ENCODE measurements at places on chromosomes 1 and 21.

GRCh38 chr1:151720974-151721787 is at the start of gene RIIAD1:
Gene RIIAD1, plus strand, starts transcription at chr1:151721522. Its CDS starts 15 bp downstream, at chr1:151721537.
- no peak for DNase-seq

- no peak for DNase-seq
Observed at GRCh38 chr1:37438869-37439343, 35.5 kb upstream of the ZC3H12A start.

GRCh38 chr1:199837321-199837720 is 190.2 kb upstream of the NR5A2 start:
- no peak for DNase-seq

- DNase-seq = no peak
Observed at GRCh38 chr1:243791586-243792267, 58.3 kb downstream of the AKT3 start.

GRCh38 chr1:241465673-241466072 is 53.9 kb downstream of the FH start:
- DNase-seq = no peak

DNA sequence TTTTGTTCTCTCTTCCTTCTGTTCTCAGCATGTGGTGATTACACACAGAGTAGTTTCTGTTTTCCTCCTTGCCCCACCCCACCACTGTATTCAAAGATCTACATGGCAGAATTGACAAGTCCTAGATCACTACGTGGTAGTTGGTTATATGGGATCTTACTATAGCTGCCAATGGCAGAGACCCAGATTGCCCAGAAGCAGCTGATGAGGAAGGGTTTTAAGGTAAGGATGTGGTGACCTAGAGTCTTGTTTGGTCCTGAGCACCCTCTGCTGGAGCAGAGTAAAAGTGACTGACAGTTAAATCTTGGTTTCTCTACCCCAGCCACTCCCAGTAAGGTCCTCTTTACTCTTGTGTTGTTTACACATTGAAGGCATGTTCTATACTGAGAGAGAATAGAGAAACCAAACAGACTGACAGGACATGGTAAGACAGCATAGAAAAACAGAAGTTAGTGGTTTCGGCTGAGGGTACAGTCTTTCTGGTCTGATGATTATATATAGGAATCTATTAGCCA is 22.8 kb upstream of the STRIP1 start:
- DNase-seq = peak; percentile 53

DNA sequence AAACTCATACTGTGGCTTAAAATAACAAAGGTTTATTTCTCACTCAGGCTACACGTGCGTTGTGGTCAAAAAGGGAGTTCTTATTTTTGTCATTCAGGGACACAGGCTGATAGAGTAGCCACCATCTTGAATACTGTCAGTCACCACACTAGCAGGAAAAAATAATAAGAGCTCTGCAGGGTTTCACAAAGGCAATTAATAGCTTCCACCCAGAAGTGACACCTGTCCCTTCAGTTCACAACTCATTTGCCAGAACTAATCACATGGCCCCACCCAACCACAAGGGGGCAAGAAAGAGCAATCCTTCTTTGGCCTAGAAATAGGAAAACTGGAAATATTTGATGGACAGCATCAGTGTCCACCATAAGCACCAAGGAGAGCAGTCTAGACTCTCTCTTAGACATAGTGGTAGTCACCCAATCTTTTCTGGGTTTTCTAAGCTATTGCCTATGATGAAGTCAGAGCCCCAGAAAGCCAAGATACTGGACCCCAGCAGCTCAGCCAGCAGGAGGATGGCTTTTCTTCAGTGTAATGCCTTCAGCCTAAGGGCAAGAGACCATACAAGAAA is 8.2 kb downstream of the HAPLN2 start:
- DNase-seq = peak; percentile 47

DNA sequence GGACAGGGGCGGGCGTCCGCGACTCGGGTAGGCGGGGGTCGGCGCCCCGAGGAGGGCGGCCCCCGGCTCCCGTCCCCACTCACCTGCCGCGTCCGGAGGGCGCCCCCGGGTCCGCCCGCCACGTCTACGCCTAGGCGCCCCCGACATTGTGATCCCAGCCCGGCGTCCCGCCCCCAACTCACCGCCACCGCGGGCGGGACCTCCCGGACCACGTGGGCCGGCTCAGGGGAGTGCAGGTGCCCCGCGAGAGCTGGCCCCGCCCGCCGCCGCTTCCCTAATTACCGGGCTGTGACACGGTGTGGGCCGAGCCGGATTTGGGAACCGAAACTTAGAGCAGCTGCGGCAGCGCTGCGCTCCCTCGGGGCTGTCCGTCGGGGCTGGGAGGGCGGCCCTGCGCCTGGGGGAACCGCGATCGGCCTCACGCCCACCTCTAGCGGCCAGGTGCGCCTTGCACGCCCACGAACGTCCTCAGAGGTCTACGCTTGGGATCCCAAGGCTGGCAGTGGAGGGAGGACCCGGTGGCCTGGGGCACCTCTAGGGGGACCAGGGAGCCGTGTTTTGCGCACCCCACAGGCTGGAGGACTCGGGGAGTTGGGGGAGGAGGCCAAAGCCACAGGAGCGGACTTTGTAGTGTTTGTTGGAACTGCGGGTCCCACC is 521 bp upstream of the NADK start:
- peak; percentile 46 for DNase-seq

- no peak for DNase-seq
Observed at GRCh38 chr1:11187000-11187399, 2.2 kb upstream of the ANGPTL7 start.

GRCh38 chr1:61561666-61562065 is 163.3 kb downstream of the TM2D1 start:
- DNase-seq = no peak

DNA sequence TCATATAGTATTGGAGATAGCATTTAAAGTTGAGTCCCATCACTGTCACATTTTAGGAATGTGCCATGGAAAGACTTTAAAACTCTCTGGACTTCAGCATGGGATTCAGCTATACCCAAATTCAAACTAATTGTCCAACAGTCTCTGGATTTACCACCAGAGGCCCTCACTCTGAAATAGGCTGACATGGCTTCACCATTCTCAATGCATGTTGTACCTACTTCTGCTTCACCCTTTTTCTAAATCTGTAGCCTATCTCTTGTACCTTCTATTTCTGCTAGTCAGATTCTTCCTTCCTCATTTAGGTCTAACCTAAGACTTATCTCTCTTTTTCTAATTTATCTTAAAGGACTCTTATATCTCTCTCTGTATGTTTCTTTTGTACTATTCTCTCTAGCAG is 512.7 kb upstream of the ZRANB2 start:
- DNase-seq = no peak

DNA sequence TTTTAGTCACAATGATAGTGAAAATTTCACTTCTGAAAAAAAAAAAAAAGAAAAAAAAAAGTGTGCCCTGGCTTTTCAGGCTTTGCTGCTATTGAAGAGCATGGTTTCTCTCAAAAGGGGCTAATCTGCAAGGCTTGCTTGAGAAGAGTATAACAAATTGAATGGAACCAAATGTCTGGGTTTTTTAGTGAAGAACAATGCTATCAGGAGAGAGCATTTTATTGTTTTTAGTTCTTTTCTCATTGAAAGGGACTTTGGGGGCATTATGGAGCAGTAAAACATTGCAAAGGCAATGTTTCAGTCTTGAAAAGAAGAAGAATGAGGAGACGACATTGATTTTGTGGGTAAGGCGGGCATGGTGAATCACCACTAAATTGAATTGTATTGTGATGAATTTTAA is 28.2 kb downstream of the VCAM1 start:
- DNase-seq = no peak

GRCh38 chr21:45419162-45419561 is 14.2 kb downstream of the COL18A1 start:
- no peak for DNase-seq

GRCh38 chr1:184027826-184028695 is 9.5 kb downstream of the COLGALT2 start:
- no peak for DNase-seq

DNA sequence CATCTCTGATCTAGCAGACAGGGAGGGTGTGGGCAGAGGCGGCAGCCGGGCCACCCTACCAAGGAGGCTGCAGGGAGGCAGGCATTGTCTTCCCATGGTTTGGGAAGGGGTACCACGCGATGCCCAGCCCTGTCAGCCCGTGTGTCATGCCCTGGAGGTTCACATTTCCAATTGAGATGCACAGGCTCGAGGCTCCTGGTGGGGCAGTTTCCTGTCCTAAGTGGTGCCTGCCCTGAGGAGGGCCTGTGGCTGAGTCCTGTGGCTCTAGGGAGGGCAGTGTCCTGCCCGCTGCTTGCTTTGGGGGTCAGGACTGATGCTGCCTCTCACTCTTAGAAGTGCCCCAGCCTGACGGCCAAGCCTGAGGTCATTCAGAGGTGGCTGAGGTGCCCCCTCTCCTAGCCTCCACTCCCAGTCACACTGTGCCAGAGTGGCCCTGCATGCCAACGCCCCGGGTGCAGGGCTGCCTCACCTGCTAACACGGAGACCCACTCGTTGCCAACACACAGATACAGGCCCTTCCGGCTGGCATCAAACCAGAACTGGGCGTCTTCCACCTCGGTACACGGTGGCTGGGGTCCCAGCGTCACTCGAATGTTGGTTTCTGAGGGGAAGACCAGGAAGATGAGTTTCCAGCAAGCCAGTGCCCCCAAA is 11.9 kb downstream of the KRTAP10-1 start:
- DNase-seq = no peak

- DNase-seq = no peak
Observed at GRCh38 chr21:44065428-44065827, 41.8 kb upstream of the PWP2 start.

DNA sequence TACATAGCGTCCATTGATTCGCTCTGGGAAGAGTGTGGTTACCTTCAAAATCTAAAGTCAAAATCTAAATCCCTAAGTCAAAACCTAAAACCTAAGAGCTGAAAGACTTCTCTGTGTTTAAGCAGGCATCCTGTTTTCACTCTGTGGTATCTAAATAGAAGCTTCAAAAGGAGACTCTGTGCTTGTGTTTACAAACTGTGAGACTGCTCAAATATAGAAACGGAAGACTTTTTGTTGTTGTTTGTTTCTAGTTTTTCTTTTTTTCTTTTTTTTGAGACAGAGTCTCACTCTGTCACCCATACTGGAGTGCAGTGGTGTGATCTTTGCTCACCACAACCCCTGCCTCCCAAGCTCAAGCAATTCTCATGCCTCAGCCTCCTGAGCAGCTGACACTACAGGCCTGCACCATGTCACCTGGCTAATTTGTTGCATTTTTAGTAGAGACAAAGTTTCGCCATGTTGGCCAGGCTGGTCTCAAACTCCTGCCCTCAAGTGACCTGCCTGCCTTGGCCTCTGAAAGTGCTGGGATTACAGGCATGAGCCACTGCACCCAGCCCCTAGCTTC is 425.9 kb downstream of the SMYD3 start:
- no peak for DNase-seq

GRCh38 chr1:224087286-224087794 is 26.6 kb upstream of the FBXO28 start:
- DNase-seq = no peak

DNA sequence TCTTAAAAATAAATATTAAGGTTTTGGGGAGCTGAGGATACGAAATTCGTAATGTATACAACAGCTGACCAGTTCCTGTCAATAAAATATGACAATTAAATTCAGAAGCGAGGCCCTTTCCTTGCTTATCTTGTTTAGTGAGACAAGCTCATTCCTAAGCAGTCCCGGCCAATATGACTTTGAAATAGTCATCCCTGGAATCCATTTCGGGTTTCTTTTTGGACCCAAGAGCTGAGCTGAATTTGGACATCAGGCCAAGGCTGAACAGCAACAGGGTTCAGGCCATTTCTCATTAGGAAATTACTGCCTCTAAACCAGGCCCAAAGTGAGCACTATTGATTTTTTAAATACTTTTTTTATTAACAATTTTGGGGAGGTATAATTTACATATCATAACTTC is 17.3 kb upstream of the FMN2 start:
- no peak for DNase-seq

DNA sequence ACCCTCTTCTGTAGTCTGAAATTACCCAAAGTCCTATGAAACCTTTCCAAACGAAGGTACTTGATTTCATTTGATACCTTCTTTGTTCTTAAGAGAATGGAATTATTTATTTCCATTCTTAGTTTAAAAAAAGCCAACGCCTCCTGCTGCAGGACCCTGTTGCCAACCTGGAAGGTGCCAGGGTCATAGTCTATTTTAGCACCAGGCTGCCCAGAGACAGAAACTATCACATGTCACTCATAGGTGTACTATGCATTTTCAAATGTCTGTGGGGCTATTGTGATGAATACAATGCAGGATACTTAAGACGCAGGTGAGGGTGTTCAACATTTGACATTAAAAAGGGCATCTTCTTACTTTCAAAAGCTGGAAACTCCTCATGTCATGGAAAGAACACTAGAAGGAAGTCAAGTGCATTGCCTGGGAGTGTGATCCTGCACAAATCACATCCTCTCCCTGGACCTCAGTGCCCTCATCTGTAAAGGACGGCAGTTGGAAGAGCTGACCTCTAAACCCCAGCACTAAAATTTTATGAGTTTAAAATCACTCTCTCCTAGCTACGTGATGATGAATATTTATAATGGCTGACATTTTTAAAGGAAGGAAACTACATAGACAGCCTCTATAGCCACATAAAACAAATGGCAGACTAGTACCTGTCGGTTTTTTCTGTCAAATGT is 107.3 kb upstream of the SYT6 start:
- no peak for DNase-seq

DNA sequence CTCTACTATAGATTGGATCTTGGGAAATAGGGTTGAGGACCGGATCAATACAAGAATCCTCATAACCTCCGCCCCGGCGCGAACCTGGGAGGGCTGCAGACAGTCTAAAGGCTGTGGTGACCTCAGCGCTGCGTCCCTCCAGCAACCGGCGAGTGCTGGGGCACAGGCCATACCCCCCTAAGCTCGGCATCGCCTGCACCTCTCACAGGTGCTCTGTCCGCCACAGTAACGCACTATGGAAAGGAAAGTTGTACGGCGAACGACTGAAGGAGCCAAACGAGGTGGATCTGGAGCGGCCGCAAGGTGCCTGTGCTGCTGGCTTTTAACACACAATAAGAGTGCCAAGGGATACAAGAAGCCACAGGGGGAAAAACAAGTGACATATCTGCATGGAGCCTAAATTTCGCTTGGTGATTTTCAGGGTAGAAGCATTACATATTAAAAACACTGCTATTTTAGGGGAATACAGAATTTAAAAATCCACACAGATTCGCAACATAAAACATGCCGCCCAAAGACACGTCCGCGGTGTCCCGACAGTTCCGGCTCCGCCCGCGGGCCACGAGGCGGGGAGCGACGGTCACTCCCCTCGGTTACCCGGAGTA is 1.4 kb upstream of the RBM15 start:
- no peak for DNase-seq

- no peak for DNase-seq
Observed at GRCh38 chr1:165763442-165763841, 5.2 kb downstream of the TMCO1 start.

DNA sequence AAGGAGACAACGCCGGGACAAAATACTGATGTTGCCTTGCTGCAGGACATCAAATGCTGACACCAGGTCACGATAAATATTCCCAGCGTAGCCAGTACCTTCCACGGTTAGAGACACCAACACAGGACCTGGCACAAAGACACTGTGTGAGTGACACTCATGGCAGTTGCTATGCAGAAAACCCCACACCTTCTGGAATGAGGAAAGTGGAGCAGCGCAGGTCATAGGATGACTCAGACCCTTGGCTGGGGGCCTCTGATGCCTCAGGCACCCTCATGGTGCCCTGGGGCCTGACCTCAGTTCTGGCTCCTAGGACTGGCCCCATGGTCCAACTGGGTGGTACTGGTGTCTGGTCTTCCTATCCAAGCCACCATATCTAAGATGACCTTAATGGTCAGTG is 7.0 kb downstream of the DCST2 start:
- no peak for DNase-seq

Data from hematopoietic multipotent progenitor cell treated with erythropoietin and hydrocortisone succinate and interleukin-3 and kit ligand, for 17 days (in vitro differentiated cells).